ENCODE measurements at places on chromosomes 16 and 17.

DNA sequence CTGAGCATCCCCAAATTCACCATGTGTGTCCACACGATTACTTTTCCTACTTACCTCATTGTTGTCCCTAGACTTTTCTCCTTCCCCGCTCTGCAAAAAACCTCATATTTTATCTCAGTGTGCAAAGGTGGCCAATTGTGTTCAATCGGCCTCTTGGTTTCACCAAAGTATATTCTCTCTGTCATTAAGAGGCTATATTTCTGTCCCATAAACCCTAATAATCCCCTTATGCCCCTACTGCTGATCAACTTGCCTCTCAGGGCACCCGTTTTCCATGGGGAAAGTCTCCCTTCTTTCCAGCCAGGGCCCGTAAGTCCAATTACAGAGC, 11.6 kb downstream of the CES2 start:
- DNase-seq: no peak

GRCh38 chr17:335691-336090, 16.9 kb downstream of the RPH3AL start:
- DNase-seq: no peak

DNA sequence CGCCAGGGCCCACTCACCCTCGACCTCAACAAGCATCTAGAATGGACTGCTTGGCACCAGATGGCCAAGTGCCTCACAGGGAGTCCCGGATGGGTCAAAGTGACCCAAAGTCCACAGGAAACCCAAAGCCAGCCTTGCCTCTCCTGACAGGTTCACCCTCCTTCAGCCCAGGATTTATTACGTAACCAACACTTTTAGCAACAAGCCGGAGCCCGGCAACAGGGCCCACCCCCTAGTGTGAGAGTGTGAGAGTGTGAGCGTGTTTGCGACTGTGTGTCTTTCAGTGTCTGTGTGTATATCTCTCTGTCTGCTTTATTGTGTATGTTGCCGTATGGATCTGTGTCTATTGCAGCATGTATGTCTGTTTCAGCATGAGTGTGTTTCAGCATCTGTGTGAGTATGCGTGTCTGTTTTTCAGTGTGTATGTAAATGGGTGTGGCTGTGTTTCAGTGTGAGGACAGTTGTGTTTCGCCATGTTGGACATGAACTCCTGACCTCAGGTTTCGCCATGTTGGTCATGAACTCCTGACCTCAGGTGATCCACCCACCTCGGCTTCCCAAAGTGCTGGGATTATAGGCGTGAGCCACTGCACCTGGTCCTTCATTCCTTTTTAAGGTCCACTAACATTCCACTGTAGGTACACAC, 13.7 kb upstream of the PEMT start:
- no peak for DNase-seq

- no peak for DNase-seq
Observed at GRCh38 chr16:22625967-22626366, 115.3 kb downstream of the NPIPB5 start.
